ENCODE measurements at places on chromosomes 7 and 10. TPM values are rescaled to one million over a fixed set of nuclear protein-coding genes. Genes with fewer than 3 reads are reported as not detected.

DNA sequence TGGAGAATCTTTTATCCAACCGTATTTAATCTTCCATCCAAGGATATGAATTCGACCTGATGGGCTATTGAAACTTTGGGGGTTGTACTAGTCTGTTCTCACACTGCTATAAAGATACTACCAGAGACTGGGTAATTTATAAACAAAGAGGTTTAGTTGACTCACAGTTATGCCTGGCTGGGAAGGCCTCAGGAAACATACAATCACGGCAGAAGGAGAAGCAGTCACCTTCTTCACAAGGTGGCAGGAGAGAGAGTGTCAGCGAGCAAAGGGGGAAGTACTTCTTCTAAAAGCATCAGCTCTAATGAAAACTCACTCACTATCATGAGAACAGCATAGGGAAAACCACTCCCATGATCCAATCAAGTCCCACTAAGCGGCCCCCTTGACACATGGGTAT lies 43.8 kb downstream of the EPDR1 start:
- no peak for DNase-seq

DNA sequence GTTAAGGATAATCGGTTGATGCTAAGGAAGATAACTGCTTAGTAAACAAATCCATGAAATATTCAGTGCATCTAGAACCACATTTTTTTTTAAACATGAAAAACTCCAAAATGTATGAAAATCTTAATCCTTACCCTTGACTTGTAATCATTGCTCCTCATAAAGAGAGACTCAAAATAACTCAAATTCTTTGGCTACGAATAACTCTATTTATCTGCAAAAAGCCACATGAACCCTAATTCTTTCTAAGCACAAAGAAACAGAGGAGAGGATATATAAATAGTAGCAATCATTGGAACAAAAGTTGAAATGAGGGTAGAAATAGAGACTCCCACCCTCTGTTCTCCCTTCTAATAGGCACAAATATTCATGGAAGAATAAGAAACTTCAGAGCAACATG lies 40.2 kb downstream of the ANK3 start:
- no peak for DNase-seq

- DNase-seq = peak; percentile 42
These were observed 1.3 kb upstream of the DAGLB start for GRCh38 chr7:6448943-6449543.

DNA sequence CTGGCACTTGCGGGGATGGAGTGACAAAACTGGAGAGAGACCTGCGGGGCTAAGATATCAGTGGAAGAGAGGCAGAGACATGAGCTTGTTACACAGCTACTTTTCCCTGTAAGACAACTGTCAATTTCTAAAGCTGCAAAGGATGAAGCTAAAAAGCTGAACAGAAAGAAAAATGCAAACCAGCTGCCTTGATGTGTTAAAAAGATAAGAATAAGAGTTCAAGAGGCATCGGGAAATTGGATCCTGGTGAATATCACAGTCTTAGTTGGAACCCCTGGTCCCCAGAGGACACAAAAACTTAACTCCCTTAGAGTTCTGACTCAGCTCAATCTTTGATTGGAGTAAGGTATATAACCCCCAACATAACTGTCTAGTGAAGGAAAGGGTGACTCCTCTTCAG lies 38.8 kb downstream of the VPS41 start:
- DNase-seq = no peak

GRCh38 chr10:98748298-98748697 lies 301.6 kb upstream of the HPS1 start:
- DNase-seq = no peak

GRCh38 chr10:111077785-111078504 lies 1.1 kb downstream of the ADRA2A start:
- DNase-seq = no peak

GRCh38 chr7:143901332-143901667 lies 676 bp downstream of the TCAF1 start:
- DNase-seq = peak; percentile 52

BEND7 gene
- total RNA-seq = 24.0 TPM
